ENCODE measurements at places on chromosomes 1 and 21. TPM values are rescaled to one million over a fixed set of nuclear protein-coding genes. Genes with fewer than 3 reads are reported as not detected.

Gene MROH9
- total RNA-seq = not detected

Gene NEGR1
- not detected for total RNA-seq

Gene LENEP
- total RNA-seq = not detected

Gene RGS1
- not detected for total RNA-seq

Gene OR2G6
- not detected for total RNA-seq

Gene HJV
- total RNA-seq = not detected

Gene STK40
- total RNA-seq = 10.8 TPM

All from A549 treated with Hydrocortisone at 1 μM for 4 hours (cell line).